ENCODE measurements at places on chromosomes 3 and 15.

GRCh38 chr3:27606537-27606936, 115.6 kb downstream of the EOMES start:
- no peak for DNase-seq

GRCh38 chr3:48688032-48688736, 2.5 kb upstream of the NCKIPSD start:
- DNase-seq, result no peak

DNA sequence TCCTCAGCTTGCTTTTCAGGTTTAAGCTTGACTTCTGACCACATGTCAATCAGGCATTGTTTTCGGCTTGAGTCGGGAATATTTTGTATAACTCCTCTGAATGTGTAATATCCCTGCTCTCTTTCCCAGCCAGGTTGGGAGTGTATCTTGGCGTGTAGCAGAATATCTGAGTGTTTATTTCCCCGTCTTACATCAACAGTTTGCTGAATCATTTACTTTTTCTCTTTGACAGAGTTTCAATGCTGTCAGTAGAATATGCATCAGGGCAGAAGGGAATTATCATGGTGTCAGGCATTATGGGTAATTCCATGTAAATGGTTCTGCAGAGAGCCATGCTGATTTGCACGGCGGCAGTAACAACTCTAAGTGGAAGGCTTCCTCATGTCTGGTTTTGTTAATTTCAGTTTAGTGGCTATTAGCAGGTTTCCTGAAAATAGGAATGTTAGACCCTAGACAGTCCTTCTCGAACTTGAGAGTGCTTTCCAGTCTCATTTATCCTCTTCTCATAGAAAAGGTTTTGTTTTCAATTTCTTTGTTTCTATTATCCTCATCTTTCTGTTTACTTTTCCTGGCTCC, 566.3 kb downstream of the AGBL1 start:
- DNase-seq, result no peak

DNA sequence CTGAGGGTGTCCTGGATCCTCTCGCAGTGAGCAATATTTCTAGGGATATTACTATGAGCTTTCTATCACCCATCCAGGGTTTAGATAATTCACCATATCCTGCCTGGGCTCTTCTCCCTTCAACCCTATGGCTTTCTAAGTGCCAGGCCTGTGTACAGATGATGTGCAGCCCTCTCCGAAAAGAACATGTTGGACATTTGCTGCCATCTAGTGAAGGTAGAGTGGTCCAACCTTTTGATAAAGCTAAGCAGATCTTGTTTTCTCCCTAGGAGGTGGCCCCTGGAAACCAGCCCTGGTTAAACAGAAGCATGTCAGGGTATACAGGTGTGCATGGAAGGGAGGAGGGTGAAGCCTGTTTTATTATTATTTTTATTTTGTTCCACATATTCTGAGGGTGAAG, 27.9 kb upstream of the SCN10A start:
- DNase-seq, result no peak

DNA sequence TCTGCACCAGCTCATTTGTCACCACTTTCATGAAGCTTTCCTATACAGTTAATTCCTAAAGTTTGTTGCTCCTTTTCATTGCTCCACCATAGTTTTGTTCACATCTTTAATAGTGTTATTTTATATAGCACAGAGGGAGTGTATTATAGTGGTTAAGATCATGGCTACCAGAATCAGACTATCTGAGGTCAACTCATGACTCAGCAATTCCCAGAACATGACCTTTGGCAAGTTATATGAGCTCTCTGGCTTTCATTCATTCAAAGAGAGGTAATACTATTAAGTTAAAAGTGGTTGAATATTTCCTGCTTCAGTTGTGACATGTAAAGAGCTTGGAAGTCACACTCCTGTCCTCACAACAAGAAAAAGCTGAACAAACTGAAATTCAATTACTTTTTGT, 1073.5 kb downstream of the NAALADL2 start:
- no peak for DNase-seq

DNA sequence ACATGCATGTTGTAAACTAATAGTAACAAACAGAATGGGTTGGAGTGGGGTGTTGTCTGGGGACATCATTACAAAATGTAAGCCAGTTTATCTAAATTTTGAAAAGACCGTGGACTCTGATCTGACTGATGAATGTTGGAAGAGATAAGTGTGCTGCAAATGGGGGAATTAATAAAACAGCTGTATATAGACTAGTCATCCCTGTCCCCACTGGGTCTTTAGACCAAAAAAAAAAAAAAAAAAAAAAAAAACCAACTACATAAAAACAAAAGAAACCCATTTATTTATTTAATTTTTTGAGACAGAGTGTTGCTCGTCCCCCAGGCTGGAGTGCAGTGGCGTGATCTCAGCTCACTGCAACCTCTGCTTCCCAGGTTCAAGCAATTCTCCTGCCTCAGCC, 20.0 kb downstream of the ARIH2 start:
- no peak for DNase-seq

GRCh38 chr15:27869697-27870281, 229.3 kb downstream of the OCA2 start:
- no peak for DNase-seq

DNA sequence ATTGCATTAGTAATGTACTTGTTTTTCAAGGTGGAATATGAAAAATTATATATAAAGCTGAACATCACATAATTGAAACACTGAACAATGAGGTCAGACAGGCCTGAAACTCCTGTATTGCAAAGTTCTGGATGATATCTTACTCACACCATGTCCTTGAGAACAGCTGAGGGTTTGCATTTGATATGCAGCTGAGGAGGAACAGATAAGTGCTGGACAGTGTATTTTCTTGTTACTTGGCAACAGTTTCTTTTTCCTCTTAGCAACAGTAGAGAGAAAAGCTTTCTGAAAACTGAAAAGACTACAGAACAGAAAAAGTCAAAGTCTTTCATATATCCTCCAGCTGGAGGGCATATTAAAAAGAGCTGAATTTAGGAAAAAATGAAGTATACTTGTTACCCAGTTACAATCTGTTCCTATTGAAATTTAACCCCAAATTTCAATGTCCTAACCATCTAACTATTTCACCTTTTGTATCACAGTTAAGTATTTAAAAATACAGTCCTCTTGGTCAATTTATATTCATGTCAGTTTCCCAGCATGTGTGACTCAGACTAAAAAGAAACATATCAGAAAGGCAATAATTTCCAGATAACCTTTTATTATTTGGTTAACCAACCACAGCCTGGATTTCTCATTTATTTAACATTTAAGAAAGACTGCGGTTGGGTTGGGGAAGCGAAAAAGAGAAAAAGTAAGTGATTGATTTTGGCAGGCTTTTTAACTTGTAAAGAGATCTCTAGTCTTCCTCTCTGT, 733.0 kb upstream of the DPPA4 start:
- DNase-seq, result no peak
